AML-193 (cell line): ENCODE measurements at places on chromosomes 13 and 19.

GRCh38 chr19:10654610-10655456, 687 bp downstream of the ILF3 start:
- DNase-seq: peak; percentile 37

DNA sequence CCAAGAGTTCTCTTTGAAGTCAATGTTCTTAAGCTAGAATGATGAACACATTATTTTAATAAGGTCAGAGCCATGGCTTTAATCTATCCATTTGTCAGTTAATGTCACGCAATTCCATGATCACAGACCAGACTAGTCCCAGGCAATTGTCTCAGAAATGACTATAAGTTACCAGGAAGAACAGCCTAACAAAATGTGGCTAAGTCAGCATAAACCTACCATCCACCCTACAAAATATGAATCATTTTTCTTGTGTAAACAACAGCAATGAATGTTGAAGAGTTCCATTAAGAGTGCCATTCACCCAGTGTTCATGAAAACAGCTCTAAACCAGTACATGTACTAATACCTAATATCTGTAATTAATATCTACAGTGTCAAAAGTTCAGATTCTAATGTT, 127.5 kb downstream of the KCTD12 start:
- DNase-seq: no peak

DNA sequence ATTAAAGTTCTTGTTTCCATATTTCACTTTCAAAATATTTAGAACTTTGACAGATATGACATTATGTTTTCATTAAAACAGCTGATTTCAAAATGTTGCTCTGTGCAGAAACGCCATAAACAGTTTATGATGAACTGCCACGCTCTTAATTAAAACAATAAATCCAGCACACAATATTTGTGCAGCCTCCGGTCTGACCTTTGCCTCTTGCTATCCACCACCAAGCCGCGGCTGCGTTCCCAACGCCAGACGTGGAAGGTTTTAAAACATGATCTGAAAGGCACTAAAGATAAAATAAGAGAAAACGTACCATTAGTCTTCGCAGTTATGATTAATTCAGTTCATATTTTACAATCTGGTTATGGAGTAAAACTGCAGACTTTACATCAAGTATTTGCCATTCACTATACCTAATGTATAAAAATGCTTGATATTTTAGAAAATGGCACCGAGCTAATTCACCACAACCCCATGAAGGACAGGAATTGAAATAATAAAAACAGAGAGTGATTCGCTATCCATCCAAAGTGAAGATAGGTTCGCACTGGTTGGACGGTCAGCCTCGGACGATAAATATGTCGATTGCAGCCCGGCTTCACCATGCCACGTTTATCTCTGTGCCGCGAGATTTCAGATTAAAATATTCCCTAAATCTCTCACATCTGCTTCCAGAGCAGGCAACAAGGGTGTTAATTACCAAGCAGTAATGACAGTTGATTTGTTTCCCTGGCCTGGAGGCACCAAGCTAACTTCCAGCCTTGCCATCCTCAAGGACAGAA, 103.3 kb upstream of the ZNF507 start:
- DNase-seq: no peak

GRCh38 chr19:38304352-38304865, 358 bp downstream of the C19orf33 start:
- DNase-seq: no peak

- DNase-seq: no peak
Measured at GRCh38 chr13:88764103-88764502, 1092.9 kb downstream of the SLITRK5 start.

DNA sequence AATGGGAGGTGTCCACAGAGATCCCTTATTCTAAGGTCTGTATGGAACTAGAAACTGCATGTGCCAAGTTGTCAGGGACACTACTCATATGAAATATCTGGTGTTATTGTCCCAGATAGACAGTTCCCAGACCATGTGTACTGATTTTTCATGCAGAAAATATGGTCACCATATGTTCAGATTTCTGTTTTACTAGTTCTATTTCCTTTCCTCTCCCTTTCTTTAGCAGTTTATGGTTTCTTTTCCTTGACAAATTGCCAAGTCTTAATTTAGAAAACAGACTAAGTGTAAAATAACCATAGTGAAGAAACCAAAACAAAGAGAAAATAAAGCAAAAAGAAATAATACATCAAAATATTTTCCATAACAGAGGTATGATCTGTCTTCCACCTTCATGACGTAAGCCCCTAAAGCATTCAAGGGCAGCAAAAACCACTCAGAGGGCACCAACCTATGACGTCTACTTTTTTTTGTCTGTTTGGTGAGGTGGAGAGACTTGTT, 248.5 kb downstream of the KCTD12 start:
- no peak for DNase-seq

DNA sequence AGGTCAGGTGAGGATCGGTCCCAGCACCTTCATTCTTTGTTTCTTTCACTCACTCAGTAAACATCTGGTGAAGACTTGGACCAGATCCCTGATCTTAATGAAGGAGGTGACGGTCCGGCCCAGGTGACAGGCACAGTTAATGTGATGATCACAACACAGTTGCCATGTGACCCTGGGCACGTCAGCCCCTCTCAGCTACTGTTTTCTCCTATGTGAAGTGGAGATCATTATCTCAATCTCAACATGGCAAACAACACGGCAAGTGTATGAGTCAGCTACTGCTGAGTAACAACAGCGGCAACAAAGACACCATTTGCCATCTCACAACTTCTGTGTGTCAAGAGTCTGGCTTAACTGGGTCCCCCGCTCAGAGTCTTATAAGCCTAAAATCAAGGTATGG, 74.6 kb downstream of the GNG7 start:
- DNase-seq: no peak

- no peak for DNase-seq
Measured at GRCh38 chr19:39160523-39160861, 34.9 kb downstream of the PAK4 start.

GRCh38 chr19:11378319-11379189, 4.1 kb downstream of the SWSAP1 start:
- peak; percentile 29 for DNase-seq

GRCh38 chr13:45441633-45442032, 23.1 kb upstream of the COG3 start:
- peak; percentile 19 for DNase-seq

DNA sequence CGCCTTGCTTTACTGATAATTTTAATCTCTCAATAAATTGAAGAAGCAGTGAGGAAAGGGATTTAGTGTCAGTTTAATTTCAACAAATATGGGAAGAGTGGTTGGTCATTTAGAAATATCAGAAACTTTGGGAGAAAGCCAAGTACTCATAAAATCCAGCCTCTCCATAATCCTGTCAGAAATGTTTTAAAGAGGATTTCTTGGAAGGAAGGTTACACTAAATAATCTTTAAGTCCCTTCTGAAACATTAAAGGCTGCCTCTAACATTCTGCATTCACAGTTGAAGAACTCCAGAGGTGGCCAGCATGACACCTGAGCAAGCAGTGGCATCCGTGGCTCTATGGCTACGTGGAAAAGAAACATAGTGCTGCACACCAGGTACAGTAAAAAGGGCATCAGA, 378.5 kb downstream of the ENOX1 start:
- no peak for DNase-seq

GRCh38 chr13:65188721-65189120, 2041.4 kb downstream of the PCDH9 start:
- DNase-seq: no peak

- DNase-seq: no peak
Measured at GRCh38 chr13:50586414-50587083, 256.9 kb downstream of the DLEU7 start.

- no peak for DNase-seq
Measured at GRCh38 chr13:76683854-76684253, 202.4 kb downstream of the KCTD12 start.

DNA sequence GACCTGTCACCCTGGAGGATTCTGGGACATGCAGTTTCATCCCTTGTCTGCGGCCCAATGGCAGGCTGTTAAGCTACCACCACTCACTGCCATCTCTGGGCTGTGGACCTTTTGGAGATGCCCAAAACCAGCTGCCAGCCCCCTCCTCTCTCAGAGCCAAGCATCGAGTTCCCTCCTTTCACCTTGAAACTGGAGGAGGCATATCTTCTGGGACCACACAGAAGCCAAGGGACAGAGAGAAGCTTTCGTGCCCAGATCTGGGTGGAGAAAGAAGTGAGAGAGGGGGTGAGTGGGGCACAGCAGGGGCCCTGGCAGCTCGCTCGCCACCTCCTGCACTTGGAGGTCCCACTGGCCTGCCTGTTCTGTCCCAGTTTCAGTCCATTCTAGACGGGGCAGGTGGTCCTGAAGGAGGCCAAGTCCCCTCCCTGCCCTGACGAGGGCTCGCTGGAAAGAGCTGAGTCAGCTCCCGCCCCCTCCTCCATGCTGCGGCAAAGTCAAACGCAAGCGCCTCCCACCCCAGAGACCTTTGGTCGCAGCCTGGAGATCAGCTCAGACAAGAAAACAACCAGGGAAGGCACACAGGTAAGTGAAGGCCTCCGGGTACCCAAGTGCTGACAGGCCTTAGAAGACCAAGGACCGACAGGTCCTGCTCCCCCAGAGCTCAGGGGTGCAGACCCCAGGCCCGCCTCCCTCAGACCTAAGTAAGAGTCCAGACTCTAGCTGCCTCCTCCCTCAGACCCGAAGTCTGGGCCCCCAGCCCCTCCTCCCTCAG, 3.8 kb downstream of the BCAT2 start:
- no peak for DNase-seq

DNA sequence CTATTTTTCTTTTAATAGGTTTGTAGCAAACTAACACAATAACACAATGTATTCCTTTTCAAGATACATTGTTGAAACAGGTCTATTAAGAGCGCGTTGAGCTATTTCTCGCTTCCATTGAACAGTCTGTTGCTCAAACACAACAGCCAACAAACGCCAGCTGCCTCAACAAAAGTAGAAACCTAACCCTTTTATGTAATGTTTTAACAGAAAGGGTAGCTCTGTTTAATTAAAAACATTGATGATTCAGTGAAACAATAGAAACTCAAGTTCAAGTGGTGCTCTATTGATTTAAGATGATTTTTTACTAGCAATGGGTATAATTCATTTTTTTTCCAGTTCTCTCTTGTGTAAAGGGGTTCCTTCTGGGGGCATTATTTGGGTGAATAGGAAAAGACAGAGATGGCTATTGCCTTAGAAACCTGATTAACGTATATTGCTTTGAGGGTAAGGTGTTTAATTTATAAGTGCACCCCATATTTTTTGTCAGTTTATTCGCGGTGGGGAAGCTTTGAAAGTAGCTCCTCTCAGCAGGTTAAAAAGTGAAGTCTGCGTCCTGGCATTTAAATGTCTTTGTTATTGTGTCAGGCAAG, 14.9 kb downstream of the ZIC2 start:
- no peak for DNase-seq

DNA sequence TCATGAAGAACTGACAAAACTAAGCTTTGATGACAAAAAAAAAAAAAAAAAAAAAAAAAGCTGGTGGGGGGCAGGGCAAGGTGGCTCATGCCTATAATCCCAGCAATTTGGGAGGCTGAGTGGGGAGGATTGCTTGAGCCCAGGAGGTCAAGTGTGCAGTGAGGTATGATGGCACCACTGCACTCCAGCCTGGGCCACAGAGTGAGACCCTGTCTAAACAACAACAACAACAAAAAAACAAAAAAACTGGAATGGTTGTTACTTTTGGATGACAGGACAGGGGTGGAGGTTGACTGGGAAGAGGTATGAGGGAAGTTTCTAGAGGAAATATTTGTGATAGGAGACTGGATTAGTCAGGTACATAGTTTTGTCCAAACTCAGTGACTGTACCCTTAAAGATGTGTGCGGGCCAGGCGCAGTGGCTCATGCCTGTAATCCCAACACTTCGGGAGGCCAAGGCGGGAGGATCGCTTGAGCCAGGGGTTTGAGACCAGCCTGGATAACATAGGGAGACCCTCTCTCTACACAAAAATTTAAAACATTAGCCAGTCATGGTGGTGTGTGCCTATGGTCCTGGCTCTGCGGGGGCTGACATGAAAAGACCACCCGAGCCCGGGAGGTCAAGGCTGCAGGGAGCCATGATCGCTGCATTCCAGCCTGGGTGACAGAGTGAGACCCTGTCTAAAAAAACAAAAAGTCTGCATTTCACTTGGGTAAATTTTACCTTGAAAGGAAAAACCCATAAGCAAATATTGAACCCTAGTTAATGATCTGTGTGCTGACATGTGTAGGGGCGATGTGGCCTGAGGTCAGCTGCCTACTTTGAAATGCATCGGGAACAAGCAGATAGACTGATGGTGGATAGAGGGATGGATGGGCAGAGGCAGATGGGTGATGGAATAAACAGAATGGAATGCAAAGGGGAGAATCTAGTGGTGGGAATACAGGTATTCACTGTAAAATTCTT, 37.0 kb downstream of the CERS4 start:
- DNase-seq: no peak

GRCh38 chr13:100439247-100439970, 149.2 kb downstream of the GGACT start:
- no peak for DNase-seq

DNA sequence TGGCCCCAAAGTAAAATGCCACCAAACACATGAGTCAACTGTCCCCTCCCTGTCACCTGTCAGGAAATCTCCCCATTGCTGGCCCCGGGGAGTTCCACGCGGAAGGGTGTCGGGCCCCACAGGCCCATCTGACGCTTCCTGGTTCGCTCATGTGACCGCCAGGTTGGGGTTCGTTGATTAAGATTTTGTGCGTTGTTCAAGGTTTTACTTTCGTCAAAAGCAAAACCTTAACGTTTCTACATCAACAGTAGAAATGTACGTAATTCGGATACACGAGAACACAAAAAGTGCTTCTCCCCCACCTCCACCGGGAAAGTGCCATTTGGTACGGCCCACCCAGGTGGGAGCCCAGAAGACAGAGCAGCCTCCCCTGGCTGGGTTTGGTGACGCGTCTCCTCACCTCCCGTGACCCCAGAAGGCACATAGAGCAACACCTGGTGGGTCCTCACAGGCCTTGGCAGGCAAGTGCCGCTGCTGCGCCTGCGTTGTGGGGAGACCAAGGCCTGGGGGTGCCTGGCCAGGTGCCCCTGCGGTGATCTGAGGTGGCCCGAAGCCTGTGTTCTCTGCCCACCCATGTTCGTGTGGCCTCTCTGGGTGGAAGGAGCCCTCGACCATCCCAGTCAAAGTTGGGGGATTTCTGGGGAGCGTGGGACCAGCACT, 161.6 kb downstream of the KDM4B start:
- DNase-seq: no peak

- DNase-seq: no peak
Measured at GRCh38 chr19:48698046-48698445, 2.3 kb downstream of the FUT2 start.

GRCh38 chr19:4993683-4994082, 24.8 kb downstream of the KDM4B start:
- no peak for DNase-seq

GRCh38 chr19:19064098-19064722, 416 bp downstream of the SLC25A42 start:
- DNase-seq: no peak

DNA sequence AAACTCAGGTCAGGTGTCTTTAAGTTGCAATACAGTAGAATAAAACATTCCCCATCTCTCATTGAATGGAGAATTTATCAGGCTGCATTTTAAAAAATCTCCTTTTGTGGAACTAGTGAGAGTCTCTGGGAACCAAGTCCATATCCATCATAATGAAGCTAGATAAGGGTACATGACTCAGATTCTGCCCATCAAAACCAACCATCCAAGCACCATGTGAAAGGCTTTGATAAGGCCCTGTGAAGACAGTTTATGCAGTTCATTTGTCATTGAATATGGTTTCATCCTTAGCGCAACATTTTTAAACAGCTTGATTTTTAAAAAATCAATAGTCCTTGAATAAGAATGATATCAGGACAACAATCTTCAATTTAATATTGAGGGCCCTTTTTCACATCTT, 56.3 kb upstream of the DIAPH3 start:
- DNase-seq: no peak
